Activated CD4-positive, CD25-positive, alpha-beta regulatory T cell (primary cell): ENCODE measurements at places on chromosomes 7 and 10.

DNA sequence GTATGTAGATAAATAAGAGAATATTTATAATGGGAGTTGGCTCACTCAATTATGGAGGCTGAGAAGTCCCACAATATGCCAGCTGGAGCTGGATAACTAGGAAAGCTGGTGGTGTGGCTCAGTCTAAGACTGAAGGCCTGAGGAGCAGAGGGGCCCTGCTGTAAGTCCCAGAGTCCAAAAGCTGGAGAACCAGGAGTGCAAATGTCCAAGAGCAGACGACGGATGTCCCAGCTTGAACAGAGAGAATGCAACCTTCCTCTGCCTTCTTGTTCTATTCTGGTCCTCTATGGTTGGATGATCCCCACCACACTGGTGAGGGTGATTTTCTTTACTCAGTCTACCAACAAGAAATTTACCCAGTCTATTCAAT, 13.2 kb downstream of the IL2RA start:
- DNase-seq: no peak

DNA sequence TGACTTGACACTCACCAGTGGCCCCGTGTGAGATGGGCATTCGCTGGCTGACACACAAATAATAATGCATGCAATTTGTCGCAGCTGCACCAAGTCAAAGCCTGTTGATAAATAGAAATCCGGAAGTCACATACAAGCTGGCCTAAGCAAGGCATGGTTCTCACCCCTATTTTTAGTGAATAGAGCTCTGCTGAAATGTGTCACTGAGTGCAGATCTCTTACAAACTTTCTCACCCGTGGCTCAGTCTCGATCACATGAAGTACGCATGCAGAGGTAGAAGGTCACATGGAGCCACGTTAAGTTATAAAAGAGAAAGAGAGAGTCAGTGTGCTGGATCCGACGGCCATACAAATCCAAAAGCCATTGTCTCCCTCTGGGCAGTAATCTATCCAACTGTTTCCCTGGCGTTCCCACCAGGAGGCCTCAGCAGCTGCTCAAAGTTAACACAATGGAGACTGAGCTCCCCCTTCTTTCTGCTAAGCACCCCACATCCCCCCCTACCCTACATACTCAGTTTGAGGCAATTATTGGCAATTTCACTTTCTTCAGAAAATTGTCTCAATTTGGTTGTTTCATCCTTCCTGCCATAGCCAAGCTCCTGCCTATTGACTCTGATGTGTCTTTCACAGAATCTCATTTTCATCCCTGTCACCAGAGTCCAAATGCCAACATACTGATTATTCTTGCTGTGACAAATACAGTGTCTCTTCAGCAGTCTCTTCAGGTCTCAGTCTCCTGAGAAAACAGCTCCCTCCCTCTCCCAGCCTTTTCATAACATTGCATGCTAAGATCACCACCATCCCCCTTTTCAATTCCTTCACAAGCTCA, 473.3 kb upstream of the NRP1 start:
- no peak for DNase-seq

DNA sequence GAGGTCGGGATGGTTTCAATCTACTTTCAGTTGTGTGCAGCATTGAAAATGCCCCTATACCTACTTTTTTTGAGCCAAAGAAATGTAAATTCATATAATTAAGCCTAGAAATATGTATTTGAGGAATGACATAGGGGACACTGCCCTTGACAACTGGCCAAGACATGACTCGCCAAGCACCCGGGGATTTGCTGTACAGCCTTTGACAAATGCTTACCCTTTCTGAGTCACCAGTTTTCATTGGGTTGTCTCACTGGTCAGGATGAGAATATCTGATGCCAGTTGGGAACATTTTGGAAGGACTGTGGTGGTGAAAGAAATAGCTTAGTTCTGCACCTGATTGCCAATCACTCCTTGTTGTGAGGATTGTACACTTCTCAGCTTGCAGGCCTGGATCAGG, 166.8 kb upstream of the HABP2 start:
- no peak for DNase-seq

- DNase-seq: no peak
Observed at GRCh38 chr10:60021361-60021760, 115.0 kb upstream of the CCDC6 start.

DNA sequence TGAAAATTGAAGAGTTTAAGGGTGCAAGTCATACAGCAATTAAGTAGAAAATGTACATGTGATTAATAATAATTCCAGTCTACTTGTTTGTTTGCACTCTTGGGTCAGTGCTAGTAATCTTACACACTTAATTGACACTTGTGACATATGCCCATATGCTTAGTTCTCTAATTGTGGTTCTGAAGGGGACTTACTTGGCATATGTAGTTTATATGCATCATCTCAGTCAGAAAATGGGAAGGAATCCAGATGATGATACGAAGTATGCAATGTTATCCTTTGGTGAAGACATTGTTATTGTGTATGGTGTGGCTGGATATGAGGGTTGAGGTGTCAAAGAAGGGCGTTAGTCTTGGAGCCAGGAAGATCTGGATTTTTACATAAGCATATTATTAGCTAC, 193.5 kb upstream of the HDAC9 start:
- DNase-seq: no peak

DNA sequence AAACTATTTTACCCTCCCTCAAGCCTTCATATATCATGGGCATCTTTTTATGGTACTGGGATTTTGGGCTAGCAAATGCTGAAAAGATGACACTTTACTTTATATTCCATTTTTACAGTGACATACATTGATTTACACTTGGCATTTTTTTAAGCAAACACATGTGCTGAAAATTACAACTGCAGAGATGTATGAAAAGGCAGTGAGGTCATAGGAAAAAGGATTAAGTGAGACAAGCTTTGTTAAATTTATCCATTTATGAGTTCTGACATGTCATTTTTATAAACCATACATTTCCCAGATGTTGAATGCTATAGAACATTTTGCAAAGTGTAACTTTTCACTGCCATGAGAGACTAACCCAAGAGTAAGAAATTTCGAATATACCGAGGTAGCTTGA, 68.8 kb upstream of the RSU1 start:
- DNase-seq: no peak

DNA sequence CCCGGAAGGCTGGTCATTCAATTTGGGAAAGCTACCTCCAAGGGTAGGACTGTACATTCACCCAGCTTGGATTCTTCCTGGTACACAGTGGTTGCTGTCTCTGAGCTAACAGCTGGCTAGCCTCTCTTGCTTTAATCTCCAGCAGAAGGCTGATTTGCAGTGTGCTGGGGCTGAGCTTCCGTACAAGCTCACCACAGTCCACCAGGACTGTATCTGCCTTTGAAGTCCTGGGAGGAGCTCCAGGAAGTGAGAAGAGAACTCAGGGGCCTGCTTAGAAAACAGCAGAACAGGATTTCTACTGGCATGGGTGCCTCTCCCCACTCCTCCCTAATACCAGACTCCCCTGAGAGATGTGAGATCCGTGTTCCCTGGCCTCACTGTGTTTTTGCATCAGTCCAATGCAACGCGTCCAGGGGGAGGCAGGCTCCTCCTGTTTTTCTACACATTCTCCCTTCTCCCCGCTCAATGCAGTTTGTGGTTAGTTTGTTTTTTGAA, 6.6 kb downstream of the AFAP1L2 start:
- no peak for DNase-seq

DNA sequence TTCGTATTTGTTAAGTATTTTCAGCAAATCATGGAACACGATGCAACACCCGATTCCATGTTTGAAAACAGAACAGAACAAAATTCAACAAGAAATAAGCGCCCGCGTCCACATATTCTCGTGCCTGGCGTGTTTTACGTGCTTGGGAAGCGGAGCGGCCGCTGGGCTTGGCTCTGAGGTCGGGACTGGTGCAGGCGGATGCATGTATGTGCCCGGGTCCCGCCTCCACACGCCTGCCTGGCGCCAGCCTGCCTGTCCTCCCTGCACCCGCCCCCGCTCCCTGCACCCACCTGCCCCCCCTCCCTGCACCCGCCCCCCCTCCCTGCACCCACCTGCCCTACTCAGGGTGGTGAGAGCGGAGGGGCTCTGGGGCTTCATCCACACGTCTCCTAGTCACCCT, 454.5 kb downstream of the DNAJB6 start:
- no peak for DNase-seq

GRCh38 chr7:108308903-108309302, 147.3 kb downstream of the NRCAM start:
- DNase-seq: no peak

DNA sequence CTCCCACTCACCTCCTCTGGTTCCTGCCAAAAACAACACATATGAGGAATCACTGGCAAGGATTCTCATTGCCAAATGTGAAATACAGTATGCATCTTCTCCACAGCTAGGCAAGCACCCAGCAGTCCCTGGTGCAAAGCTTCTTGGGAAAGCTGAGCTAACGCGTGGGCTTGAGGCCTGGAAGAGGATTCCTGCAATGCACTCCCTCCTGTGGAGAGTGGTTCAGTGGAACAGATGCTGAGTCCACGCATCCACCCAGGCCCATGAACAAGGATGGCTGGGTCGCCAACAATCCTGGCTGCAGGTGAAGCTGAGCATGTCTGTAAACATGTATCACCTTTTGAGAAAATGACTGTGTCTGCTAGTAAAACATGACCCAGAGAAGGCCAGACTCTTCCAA, 113.2 kb upstream of the CHST15 start:
- no peak for DNase-seq
